Stimulated activated CD4-positive, alpha-beta T cell treated with anti-CD3 and anti-CD28 coated beads, Interleukin-1b, Interleukin-23, amount 100 ng/mL, for 1 hour (primary cell): ENCODE measurements at places on chromosomes 1 and 21.
A peak's percentile ranks its signal among the peaks of the same experiment; 100 is the strongest.

DNA sequence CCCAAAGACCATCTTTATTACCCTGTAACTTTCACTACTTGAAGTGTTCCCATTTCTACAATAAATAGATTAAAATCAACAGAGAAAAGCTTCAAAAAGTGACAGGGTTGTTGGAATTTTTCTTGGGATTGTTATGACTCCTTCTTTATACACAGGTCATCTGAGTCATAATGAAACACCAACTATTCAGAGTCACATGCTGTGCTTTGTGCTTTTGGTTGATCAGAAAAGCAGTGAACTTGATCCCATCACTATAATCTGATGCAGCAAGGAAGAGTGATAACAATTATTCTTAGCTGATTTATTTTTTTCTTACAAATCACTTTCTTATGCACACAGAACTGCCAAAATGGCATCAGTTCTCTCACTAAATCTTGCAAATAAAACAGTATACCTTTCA, 422.9 kb downstream of the PTBP2 start:
- DNase-seq = no peak

- no peak for DNase-seq
Measured at GRCh38 chr1:109623601-109624161, 4.0 kb downstream of the AMPD2 start.

GRCh38 chr1:25503551-25504426, 39.6 kb upstream of the LDLRAP1 start:
- DNase-seq = peak; percentile 44

DNA sequence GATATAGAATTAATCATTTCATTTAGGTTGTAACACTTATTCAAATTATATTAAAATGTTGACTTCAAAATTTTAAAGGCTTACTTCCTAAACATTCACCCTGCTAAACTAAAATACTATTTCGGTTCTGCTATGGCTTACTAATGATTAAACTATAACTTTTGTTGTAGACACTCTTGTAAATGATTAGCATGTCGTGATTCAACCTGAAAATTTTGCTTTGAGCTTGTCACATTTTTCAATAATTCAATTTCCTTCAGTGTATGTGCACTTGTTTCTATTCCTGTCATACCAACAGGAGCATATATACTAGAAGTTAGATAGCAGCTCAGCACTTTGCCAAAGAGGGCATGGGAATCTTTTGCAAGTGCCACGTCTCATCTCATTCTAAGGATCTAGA, 1018.8 kb downstream of the AMY1C start:
- no peak for DNase-seq

GRCh38 chr1:212288615-212289014, 3.4 kb downstream of the PPP2R5A start:
- DNase-seq = no peak

GRCh38 chr1:65489481-65489880, 69.0 kb downstream of the LEPR start:
- no peak for DNase-seq

- DNase-seq = no peak
Measured at GRCh38 chr1:217907504-217907903, 276.4 kb downstream of the SPATA17 start.

DNA sequence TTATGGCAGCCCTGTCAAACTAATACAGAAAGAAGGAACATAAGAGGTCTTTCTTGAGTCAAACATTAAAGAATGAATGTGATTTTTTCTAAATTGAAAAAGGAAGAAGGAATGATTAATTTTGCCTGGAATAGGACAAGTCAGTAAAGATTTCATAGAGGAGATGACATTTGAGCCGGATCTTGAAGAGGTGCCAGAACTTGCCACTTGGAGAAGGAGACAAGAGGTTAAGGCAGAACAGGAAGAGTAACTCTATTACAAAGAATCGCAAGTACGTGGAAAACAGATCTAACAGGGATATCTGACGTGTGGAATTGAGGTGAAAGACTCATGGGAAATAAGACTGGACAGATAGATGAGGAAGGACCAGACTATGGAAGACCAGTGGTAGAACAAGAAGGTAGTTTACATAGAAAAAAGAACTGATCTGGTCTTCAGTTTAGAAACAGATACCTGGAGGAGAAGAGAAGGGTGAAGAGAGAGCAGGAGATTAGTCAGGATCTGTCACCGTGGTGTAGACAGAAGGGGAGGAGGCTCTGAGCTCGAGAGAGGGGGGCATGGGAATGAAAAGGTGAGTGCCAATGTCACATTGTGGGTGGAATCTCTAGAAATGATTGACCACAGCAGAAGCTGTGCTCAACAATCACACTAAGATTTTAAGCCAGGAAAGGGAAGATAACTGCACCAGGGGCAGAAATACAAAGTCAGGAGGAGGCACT, 32.5 kb downstream of the RHOU start:
- no peak for DNase-seq

DNA sequence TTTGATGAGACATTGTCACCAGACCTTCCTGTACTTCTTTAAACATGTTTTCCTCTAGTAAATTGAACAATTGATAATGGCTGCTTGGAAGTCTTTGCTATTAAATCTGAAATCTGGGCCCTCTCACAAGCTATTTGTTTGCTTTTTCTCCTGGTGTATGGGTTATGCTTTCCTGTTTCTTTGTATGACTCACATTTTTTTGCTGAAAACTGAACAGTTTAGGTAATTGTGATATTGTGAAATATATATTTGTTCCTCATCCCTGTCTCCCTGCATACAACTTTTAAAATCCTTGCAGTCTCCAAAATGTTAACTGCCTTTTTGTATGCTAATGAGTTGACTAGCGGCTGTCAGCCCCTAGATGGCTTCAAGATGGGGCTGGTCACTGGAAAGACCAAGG, 61.6 kb downstream of the MAP3K21 start:
- DNase-seq = no peak

- DNase-seq = no peak
Measured at GRCh38 chr21:42302076-42302650, 13.0 kb downstream of the TFF3 start.

- DNase-seq = no peak
Measured at GRCh38 chr1:190738317-190738716, 260.7 kb upstream of the BRINP3 start.

DNA sequence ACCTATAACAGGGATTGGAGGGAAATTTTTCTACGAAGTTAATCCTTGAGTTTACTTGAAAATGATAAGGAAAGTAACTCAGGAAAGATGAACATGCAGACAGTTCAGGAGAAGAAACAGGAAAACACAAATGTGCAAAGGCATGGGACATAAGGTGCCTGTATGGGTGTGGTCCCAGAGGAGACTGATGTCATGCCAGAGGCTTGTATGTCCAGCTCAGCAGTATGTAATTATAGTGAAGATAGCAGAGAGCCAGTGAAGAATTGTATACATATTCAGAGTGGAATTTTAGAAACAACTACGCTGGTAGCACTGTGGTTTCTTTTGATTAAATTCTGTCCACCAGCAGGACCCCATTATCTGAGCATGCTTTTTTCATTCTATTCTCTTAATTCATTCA, 179.5 kb downstream of the LRRC7 start:
- no peak for DNase-seq

DNA sequence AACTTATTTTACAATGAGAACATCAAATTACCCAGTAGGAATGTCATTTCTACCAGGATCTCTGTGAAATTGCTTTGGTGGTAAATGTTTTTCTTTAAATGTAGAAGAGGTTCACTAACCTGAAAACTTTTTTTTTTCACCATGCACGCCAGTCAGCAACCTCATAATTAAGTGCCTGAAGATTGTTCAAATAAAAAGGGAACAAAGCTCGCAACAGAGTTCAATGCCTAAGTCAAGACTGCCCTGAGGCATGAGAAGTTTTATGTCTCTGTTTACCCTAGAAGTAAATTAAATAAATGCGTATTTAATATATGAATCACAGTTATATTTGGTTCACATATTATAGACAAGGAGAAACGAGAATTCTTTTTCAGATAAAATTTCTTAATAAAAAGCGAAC, 13.8 kb upstream of the SYDE2 start:
- DNase-seq = no peak

DNA sequence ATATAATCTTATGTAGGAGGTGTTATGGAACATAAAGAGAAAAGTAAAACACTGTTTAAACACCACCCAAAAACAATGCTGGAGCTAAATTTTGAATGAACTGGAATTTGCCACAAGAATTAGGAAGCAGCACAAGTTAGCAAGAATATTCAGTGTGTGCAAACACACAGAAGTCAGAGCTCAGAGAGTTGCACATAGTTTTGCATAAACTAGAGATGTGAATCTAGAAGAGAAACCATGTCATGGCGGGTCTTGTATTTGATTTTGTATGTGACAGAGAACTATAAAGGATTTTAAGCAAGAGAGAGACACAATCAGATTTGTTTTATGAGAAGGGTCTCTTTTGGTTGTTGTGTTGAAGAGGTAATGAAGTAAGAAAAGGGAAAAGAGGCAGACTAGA, 38.2 kb downstream of the SELENOF start:
- no peak for DNase-seq

DNA sequence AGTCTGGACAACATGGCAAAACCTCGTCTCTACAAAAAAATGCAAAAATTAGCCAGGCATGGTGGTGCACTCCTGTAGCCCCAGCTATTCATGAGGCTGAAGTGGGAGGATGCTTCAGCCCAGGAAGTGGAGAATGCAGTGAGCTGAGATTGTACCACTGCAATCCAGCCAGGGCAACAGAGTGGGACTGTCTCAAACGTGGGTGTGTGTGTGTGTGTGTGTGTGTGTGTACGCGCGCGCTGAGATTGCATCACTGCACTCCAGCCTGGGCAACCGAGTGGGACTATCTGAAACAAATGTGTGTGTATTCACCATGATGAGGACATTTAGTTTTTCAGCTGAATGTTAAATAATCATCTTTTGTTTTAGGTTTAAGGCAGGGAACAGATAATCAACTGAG, 21.1 kb downstream of the USP1 start:
- no peak for DNase-seq

- no peak for DNase-seq
Measured at GRCh38 chr1:177309880-177310279, 139.1 kb downstream of the BRINP2 start.

DNA sequence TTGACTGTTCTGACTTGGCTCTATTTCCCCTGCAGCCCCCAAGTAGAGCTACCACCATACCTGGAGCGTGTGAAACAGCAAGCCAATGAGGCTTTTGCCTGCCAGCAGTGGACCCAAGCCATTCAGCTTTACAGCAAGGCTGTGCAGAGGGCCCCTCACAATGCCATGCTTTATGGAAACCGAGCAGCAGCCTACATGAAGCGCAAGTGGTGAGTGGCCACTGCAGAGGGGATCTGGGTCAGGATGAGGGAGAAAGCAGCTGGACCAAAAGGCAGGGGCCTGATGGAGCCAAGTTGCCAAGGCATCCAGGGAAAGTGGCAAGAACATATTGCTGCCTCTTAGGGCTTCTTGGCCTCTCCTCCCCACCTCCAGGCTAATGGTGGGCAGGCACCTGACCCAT, 24.1 kb upstream of the TMEM222 start:
- DNase-seq = no peak

- DNase-seq = no peak
Measured at GRCh38 chr1:36091141-36091540, 2.4 kb downstream of the ADPRS start.

GRCh38 chr1:49045371-49045770, 268.7 kb upstream of the BEND5 start:
- DNase-seq = no peak

DNA sequence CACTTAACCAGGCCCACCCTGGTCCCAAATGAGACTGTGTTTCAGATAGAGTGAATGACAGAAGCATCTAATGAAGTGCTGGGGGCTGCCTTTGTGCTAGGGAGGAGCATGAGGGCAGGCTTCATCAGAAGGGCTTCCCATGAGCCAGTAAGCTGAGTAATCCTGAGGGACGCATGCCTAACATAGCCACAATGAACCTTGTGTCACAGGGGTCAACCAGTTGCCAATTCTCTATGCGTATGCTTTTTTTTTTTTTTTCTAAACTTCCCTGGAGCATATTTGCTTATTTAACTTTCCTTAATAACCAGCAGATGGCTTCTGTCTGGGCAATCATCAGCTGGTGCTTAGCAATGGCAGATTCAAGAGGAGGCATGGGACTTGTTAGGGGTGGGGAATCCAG, 25.5 kb upstream of the CYP2J2 start:
- DNase-seq = no peak

DNA sequence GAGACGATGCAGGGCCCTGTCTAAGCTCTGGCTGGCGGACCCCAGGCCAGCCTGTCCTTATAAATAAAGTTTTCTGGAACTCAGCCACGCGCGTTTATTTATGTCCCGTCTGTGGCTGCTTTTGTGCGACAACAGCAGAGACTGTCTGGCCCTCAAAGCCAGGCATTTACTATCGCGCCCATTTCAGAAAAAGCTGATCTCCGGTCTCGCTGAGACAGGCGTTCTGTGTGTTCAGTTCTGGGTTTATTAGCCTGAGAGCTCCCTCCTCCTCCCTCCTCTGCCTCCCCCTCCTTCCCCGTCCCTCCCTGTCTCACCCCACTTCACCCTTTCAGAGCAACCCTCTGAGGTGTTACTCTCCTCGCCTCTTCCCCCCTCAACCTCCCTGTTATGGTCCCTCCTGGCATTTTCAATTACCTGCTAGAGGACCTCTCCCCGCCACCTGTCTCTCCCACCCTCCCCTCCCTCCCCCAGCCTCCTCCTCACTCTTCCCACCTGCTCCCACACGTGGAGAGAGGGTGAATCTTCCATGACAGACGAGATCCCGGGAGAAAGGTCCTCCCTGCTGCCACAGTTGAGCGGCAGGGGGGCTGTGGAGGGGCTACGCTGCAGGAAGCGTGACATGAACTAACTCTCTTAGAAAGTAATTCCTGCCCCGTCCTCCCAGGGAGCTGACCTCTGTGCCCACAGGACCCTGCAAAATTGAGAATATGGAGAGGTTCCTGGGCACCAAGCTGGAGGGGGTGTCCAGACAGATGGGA, 59.9 kb downstream of the SPSB1 start:
- no peak for DNase-seq

GRCh38 chr1:12148958-12149790, 17.6 kb upstream of the TNFRSF1B start:
- DNase-seq = no peak

- DNase-seq = no peak
Measured at GRCh38 chr1:220694866-220695382, 4.8 kb downstream of the C1orf115 start.

DNA sequence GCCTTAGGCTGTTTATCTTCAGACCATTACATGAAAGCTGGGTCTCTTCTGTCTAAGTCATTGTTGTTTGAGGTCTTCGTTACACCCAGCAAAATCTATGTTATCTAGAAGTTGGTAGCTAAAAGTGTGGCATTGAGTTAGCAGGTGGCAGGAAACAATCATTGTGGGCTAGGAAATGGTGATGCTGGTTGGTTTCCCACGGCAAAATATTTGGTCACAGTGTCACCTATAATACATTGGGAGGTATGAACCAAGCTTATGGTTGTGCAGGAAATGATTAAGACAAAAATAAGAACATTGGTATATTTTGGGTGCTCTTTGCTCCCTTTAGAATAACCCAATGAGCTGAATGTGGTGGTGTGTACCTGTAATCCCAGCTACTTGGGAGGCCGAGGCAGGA, 169.7 kb downstream of the TRIM33 start:
- no peak for DNase-seq

DNA sequence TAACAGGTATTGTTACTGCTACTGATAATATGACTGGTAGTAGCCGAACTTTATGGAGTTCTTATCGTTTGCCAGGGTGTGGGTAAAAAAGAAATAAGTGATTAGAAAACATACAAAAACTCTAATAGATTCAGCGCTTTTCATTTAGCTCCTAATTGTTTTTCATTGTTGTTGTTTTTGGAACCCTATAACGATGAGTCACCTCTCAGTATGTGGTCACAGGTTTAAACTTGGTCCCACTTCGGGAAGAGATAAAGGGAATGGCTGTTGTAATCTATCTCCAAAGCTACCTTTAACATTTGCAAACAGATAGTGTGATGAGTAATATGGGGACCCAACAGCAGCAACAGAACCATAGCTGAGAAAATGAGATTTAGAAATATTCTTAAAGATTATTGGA, 62.7 kb upstream of the BCL10 start:
- no peak for DNase-seq
